ENCODE measurements at places on chromosomes 3 and 15.

DNA sequence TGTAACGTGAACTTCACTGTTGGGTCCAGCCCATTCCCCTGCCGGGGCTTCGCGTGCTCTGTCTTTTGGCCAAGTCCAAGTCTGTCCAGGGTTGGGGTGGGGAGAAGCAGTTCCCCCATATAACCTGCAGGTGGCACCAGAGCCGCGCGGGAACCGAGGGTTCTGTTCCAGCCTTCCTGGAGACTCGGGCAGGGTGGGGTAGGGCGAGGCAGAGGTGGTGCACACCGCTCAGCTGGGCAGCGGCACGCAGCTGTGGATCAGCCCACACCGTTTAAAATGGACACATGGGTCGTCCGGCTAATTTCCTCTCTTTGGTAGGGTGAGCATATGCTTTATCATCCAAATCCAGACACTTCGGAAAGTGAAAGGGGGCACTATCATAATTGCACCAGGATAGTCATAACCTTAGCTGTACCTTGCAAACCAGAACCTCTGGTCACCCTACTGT lies 118.1 kb downstream of the TBC1D2B start:
- peak; percentile 54 for DNase-seq

DNA sequence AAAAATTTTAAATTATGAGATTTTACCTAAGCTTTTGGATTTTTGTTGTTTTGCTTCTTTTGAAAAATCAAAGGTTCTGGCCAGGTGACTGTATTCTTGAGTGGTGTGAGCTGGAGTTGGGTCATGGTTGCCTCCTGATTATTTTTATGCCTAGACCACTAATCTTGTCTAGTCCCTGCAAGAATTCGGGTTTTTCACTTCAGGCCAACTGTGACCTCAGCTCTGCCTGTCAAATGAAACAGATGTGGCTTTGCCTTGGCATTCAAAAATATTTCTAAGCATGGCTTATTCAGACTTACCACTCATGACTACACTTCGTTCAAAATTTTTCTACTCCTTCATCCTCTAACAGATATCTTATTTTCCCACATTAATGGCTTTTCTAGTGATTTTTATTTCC lies 25.4 kb upstream of the CDV3 start:
- DNase-seq = no peak

- DNase-seq = no peak
Observed at GRCh38 chr3:194730365-194730764, 44.7 kb downstream of the FAM43A start.

DNA sequence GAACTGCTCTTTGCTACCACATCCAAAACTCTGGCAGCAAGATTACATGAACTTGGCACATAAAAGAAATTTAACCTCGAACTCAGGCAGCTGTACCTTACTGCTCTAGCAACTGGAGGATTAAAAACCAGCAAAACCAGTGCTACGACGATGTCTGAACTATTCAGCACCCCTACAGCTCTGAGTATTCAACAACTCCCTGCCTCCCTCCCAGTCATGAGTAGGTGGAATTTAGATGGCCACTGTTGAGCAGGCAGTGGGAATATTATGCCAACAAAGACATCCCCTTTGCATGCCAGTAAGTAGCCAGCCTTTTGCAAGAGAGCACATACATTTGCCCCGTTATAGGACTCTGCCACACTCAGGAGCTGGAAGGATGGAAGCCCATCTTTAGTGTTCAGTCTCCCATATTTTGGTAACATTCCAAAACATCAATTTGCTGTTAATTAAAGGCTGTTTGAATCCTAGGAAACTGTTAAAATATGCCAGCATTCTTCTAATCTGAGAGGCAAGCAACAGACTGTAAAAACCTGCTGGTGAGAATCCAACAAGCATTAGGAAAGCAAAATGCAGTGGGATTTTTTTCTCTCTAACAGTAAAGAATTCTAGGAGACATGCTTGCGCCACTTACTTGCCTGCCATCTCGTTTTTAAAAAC lies 85.4 kb downstream of the ZNF385D start:
- DNase-seq = no peak

DNA sequence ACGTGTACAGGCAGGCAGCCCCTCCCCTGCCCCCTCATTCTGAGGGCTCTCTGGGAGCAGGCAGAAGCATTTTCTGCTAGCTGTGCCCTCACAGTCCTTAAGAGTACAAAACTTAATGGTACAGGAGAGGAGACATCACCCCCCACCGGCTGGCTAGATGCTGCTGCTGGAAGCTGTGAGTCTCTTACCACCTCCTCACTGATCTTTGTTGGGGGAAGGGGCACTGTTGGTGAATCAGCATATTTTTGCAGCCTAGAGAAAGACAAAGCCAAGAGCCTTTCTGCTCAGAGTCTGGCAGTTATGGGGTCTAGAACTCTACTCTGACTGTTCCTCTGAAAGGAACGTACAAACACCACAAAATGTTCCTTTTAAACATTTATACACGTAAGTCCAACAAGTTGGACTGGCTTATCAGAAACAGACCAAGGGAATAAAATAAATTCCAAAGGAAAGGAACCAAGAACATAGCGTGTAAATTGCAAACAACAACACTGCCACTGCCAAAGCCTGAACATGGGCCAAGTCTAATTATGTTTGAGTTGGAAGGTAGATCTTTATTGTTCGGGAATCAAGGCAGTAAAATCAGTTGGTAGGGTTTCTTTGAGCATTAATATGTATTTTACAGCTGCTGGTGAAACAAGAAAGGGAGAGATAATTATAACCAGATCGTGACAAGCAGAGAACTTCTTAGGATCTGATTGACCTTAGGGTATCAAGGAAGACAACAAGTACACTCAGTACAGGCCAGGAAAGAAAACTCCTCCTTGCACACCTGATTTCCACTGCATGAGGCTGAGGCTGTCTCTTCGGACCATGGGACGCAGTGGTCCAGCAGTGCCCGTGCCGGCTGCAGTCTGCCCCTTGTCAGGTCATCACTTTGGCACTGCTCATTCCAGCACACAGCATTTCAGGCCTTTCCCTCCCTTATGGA lies 27.4 kb downstream of the CLK3 start:
- no peak for DNase-seq

Measured in stimulated activated CD8-positive, alpha-beta memory T cell treated with anti-CD3 and anti-CD28 coated beads, Interleukin-7, amount 100 ng/mL, for 1 hour (primary cell).